ENCODE measurements at places on chromosomes 3 and 15. TPM values are rescaled to one million over a fixed set of nuclear protein-coding genes. Genes with fewer than 3 reads are reported as not detected.
A peak's percentile ranks its signal among the peaks of the same experiment; 100 is the strongest.

DNA sequence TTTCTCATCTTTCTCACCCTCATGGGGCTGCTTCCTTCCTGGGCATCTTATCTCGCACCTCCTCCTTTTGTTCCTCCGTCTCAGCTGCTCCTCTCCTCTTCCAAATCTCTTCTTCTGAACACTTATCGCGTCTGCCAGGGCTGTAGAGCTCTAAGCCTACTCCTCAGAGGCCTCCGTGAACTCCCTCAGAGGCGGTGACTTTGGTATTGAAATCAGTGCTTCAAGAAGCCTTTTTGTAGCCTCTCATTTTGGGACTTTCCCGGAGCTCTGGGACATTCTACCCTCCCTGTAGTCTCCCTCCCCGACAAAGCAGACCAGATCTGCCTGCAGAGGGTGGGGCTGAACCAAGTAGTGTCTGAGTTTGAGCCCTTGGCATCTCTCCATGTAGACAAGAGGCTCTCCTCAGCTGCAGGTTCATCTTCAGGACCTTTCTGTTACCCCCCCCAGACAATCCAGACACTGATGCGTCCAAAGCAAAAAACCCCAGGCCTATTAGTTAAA, 17.5 kb upstream of the CPNE9 start:
- H3K4me1 ChIP-seq = peaks cover 16% of the 10 kb centered on the region
- no peak overlapping the region for H3K4me3 ChIP-seq
- H3K27ac ChIP-seq = no peak overlapping the region
- no peaks in the 10 kb centered on the region for H3K27me3 ChIP-seq

- DNase-seq = no peak
- no peaks in the 10 kb centered on the region for H3K27me3 ChIP-seq
- H3K36me3 ChIP-seq = no peaks in the 10 kb centered on the region
- no peak overlapping the region for H3K27ac ChIP-seq
- no peaks in the 10 kb centered on the region for H3K4me1 ChIP-seq
Measured at GRCh38 chr3:190064112-190064511, 56.6 kb downstream of the P3H2 start.

DNA sequence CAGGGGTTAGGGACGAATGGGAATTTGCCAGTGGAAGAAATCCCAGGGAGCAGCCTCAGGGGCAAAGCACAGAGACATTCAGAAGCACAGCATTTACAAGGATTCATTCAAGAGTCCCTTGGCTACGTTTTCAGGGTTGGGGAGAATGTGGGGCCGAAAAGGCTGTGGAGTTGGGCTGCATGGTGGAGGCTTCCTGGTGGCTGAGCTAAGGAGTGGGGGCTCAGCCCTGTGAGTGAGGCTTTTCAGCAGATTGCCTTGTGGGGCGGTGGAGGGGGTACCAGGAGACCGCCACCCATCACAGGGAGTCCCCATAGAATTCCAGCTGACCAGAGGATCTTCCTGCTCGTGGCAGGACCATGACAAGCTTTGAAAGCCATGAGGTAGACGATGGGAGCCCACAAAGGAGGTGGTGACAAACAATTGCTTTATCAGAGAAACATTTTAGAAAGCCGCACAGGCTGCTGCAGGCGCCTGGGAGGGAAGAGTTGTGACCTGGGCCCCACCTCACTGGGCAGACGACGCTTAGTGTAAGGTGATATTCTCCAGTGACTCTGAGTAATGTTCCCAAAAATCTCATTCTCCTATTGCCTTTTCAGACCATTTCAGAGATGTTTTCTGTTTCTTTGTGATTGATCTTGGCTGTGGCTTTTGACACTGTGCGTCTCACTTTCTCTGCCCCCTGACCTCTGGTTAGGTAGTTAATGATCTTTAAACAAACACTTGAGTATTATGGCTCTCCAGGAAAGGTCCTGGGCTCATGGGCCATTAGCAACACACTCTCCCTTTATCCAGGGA, 128.0 kb downstream of the DNAJB8 start:
- DNase-seq = no peak
- no peak overlapping the region for H3K4me3 ChIP-seq
- peaks cover 46% of the 10 kb centered on the region for H3K36me3 ChIP-seq
- H3K4me1 ChIP-seq = no peaks in the 10 kb centered on the region
- H3K27ac ChIP-seq = no peak overlapping the region

- H3K36me3 ChIP-seq = no peaks in the 10 kb centered on the region
- no peak overlapping the region for H3K4me3 ChIP-seq
- DNase-seq = no peak
- peaks cover 3% of the 10 kb centered on the region for H3K4me1 ChIP-seq
- H3K27ac ChIP-seq = no peak overlapping the region
Measured at GRCh38 chr3:38655708-38656300, 6.3 kb upstream of the SCN5A start.

DNA sequence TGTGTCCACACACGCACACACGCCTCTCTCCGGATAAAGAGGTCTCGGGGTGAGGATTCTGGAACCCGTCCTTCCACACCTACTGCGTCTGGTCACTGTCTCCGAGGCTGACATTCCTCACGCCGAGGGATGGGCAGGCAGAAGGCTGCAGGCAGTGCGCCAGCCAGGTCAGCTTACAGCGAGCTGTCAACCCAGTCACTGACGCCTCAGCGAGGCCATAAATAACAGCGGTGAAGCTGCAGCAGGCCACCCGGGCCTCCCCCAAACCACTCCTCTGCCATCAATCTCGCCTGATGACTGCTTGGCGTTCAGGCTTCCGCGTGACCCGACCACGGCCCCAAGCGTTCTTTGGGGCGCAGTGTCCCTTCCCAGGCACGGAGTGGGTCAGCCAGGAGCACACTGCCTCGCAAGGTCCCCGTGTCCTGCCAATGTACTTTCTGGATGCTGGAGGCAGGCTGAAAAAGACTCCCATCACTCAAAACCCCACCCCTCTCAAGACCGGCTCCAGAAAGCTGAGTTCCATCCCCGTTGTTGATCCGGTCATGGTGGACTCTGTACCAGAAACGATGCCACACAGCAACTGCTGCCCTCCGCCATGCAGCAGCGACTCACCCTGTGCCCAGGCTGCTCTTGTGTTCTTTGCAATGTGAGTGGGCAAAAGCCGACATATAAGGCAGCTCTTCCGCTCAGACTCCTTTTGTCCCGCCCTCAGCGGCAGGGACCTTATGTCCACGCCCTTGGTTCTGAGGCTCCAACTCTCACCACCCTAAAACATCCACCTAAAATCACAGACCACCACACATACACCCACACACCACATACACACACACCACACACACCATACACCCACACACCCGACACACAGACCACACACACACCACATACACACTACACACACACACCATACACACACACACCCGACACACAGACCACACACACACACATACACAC, 27.1 kb downstream of the CPN2 start:
- DNase-seq = no peak
- peaks cover 6% of the 10 kb centered on the region for H3K4me1 ChIP-seq
- no peak overlapping the region for H3K4me3 ChIP-seq
- no peak overlapping the region for H3K27ac ChIP-seq

DNA sequence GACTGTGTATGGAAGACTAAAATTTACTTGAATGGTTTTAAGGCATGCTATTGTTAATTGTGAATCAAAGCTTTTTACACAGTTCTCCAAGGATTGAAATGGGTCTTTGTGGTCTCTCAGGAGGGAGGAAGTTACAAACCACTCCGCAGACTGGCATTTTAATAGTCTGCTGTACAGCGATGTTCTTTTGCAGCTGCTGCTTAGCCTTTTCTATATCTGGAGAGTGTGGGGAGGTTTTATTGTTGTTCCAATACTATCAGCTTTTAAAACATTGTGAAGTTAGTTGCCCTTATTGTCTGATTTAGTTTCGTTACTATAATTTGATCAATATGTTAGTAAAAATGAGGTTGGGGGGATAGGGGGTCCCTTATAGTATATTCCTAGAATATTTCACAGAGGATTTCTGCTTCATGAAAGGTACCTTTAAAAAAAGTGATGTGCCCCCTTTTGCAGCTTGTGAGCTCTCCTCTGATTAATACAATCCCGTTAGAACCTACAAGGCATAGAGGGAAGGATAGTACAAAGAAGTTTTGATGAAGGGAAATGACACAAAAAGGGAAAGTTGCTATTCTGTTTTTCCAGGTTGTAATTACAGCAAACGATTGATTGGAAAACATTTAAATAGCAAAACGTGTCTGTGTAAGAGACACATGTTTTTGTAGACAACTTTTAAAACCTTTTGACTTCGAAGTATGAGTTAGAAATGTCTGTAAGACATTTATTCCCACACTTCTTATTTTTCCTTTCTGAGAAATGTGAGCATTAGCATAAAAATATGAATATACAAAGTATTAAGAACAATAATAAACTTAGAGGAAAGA, 158.3 kb upstream of the CGNL1 start:
- H3K4me1 ChIP-seq = no peaks in the 10 kb centered on the region
- no peaks in the 10 kb centered on the region for H3K36me3 ChIP-seq

- H3K27me3 ChIP-seq = no peaks in the 10 kb centered on the region
- H3K4me1 ChIP-seq = no peaks in the 10 kb centered on the region
- H3K36me3 ChIP-seq = no peaks in the 10 kb centered on the region
- H3K4me3 ChIP-seq = no peak overlapping the region
Measured at GRCh38 chr3:174536319-174536718, 322.8 kb upstream of the NAALADL2 start.

DNA sequence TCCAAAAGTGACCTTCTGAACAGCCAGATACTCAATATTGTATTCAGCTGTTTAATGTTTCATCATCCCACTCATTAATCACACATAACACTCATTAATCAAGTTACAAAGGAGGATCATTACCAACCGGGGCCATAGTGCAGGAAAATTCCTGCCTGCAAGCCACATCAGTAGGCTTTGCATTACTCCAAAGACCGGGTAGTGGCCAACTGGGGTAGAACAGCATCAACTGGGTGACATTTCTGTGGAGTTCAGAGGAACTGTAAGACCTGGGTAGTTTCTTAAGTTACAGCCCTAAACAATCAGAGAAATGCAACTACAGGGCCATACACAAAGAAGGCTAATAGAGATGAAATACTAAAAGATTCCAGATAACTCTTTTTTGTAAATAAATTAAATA, 253.1 kb downstream of the WDR72 start:
- H3K27me3 ChIP-seq = no peaks in the 10 kb centered on the region
- no peak overlapping the region for H3K27ac ChIP-seq
- no peak for DNase-seq
- H3K4me1 ChIP-seq = no peaks in the 10 kb centered on the region

DNA sequence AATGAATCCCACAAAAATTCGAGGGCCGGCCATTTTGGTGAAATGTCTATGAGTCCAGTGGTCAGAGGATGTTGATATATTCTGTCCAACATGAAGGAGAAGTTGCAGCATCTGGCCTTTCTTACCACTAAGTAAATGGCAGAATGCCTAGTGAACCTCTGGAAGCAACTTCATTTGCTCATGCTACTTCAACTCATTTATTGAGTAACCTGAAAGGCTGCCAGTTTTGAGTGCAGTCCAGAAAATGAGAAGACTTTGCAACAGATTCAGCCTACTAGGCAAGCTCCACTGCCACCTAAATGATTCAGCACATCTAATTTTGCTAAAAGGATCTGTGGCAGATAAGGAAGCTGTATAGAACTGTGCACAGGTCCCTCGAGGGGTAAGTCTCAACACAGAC, 265.0 kb downstream of the OPA1 start:
- no peak overlapping the region for H3K4me3 ChIP-seq
- no peaks in the 10 kb centered on the region for H3K27me3 ChIP-seq
- DNase-seq = no peak
- H3K36me3 ChIP-seq = no peaks in the 10 kb centered on the region
- no peak overlapping the region for H3K27ac ChIP-seq
- peaks cover 4% of the 10 kb centered on the region for H3K4me1 ChIP-seq

DNA sequence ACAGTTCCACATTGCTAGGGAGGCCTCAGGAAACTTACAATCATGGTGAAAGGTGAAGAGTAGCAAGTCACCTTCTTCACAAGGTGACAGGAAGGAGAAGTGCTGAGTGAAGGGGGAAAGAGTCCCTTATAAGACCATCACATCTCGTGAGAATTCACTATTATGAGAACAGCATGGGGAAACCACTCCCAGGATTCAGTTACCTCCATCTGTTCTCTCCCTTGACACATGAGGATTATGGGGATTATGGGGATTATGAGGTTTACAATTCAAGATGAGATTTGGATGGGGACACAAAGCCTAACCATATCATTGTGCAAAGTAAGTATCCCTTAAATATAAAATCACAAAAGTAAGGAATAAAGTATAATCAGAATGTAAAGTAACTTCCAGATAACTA, 375.9 kb upstream of the NAALADL2 start:
- DNase-seq = no peak
- H3K27ac ChIP-seq = no peak overlapping the region
- no peaks in the 10 kb centered on the region for H3K4me1 ChIP-seq
- H3K4me3 ChIP-seq = no peak overlapping the region
- H3K27me3 ChIP-seq = no peaks in the 10 kb centered on the region

- no peak overlapping the region for H3K27ac ChIP-seq
- DNase-seq = no peak
- H3K36me3 ChIP-seq = no peaks in the 10 kb centered on the region
- no peaks in the 10 kb centered on the region for H3K27me3 ChIP-seq
Measured at GRCh38 chr15:60647246-60647645, 168.3 kb upstream of the ICE2 start.

- no peaks in the 10 kb centered on the region for H3K4me1 ChIP-seq
- no peak for DNase-seq
- no peaks in the 10 kb centered on the region for H3K36me3 ChIP-seq
- no peaks in the 10 kb centered on the region for H3K27me3 ChIP-seq
- no peak overlapping the region for H3K4me3 ChIP-seq
Measured at GRCh38 chr3:19334120-19334519, 185.8 kb downstream of the KCNH8 start.

- H3K4me3 ChIP-seq = no peak overlapping the region
- peaks cover 4% of the 10 kb centered on the region for H3K4me1 ChIP-seq
- H3K27me3 ChIP-seq = no peaks in the 10 kb centered on the region
- no peak for DNase-seq
- peak overlapping the region; percentile 67 for H3K27ac ChIP-seq
- no peaks in the 10 kb centered on the region for H3K36me3 ChIP-seq
Measured at GRCh38 chr3:52524258-52524751, 9.4 kb downstream of the NT5DC2 start.

The TRAT1 gene
- 0.90 TPM for total RNA-seq

The CYP8B1 gene
- not detected for total RNA-seq
